HCT116 (cell line): ENCODE measurements at places on chromosomes 2 and 18.
A peak's percentile ranks its signal among the peaks of the same experiment; 100 is the strongest.

DNA sequence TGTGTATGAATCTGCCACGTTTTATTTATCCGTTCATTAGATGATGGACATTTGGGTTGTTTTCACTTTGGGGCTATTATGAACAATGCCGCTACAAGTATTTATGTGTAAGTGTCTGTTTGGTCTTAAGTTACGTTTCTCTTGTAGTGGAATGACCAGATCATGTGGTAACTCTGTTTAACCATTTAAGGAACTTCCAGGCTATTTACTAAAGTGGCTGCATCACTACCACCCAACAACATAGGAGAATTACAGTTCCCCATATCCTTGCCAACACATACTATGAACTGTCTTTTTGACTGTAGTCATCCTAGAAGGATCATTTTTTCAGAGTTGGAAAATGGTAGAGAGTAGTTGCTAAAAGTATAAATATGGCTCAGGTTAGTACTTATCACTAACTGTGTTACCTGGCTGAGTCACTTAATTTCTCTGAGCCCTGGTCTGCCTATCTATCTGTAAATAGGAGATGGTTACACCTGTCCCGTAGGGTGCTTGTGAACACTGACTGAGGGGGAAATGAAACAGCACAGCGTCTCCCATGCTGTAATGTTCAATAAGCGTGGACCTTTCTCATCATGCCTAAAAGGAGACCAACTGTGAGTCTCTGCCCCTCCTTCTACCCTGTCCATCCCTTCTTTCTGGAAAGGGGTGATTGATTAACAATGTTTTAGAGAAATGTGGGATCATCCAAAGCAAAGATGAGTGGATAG, 103.1 kb downstream of the SH3RF3 start:
- H3K36me3 ChIP-seq: no peaks in the 10 kb centered on the region
- H3K27ac ChIP-seq: no peak overlapping the region
- peaks cover 42% of the 10 kb centered on the region; the same call in 1 of the 2 replicates for H3K27me3 ChIP-seq
- no peak overlapping the region for H3K4me3 ChIP-seq
- no peak for DNase-seq
- no peaks in the 10 kb centered on the region for H3K4me1 ChIP-seq

DNA sequence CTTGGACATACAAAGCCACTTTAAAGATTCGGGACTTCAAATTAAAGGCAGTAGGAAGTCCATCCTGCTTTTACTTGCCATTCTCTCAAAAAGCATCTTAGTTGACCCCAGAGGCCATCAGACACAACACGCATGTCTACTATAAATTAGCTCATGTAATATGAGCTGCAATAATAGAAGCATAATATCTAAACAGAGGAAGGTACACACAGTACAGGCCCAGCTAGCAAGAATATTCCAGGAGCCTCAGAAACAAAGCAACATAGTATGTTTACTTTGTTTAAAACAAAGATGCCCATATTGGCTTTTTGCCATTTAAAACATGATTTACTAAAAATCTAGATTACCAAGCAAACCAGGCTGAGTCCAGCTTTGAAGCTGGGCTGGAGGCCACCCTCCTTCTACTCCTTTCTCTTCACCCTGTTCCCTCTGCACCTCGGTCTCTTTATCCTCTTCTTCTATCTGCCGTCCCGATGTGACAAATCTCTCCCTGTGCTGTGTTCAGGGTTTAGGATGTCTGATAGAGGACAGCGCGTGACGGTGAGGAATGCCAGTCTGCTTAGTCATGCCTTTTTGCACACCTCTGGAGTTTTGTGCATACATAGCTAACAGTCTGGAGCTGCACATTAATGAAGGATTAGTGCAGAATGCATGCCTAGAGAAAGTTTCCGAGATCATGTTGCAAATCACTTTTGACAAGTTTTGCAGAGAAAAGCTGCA, 28.2 kb downstream of the DTNA start:
- no peaks in the 10 kb centered on the region for H3K36me3 ChIP-seq
- DNase-seq: no peak
- H3K27me3 ChIP-seq: peaks cover 3% of the 10 kb centered on the region; the same call in 1 of the 2 replicates

- no peaks in the 10 kb centered on the region for H3K27me3 ChIP-seq
- DNase-seq: no peak
- H3K4me3 ChIP-seq: no peak overlapping the region
- no peaks in the 10 kb centered on the region for H3K36me3 ChIP-seq
Measured at GRCh38 chr18:56823986-56824565, 172.9 kb downstream of the WDR7 start.

- DNase-seq: no peak
- peaks cover 37% of the 10 kb centered on the region for H3K36me3 ChIP-seq
- no peaks in the 10 kb centered on the region for H3K4me1 ChIP-seq
- no peak overlapping the region for H3K4me3 ChIP-seq
Measured at GRCh38 chr2:179952658-179953057, 54.4 kb downstream of the CWC22 start.

GRCh38 chr2:65436824-65437221, 4.4 kb upstream of the SPRED2 start:
- H3K27ac ChIP-seq: peak overlapping the region; percentile 93
- H3K4me1 ChIP-seq: peaks cover 27% of the 10 kb centered on the region
- H3K36me3 ChIP-seq: no peaks in the 10 kb centered on the region
- DNase-seq: no peak
- H3K27me3 ChIP-seq: no peaks in the 10 kb centered on the region
- H3K4me3 ChIP-seq: peak overlapping the region; percentile 68

GRCh38 chr2:74496997-74497776, 2.2 kb downstream of the LBX2 start:
- H3K36me3 ChIP-seq: peaks cover 2% of the 10 kb centered on the region; the same call in 1 of the 2 replicates
- no peak for DNase-seq
- H3K27me3 ChIP-seq: no peaks in the 10 kb centered on the region
- H3K4me3 ChIP-seq: no peak overlapping the region
- no peak overlapping the region for H3K27ac ChIP-seq
- H3K4me1 ChIP-seq: peaks cover 8% of the 10 kb centered on the region; the same call in 1 of the 2 replicates

DNA sequence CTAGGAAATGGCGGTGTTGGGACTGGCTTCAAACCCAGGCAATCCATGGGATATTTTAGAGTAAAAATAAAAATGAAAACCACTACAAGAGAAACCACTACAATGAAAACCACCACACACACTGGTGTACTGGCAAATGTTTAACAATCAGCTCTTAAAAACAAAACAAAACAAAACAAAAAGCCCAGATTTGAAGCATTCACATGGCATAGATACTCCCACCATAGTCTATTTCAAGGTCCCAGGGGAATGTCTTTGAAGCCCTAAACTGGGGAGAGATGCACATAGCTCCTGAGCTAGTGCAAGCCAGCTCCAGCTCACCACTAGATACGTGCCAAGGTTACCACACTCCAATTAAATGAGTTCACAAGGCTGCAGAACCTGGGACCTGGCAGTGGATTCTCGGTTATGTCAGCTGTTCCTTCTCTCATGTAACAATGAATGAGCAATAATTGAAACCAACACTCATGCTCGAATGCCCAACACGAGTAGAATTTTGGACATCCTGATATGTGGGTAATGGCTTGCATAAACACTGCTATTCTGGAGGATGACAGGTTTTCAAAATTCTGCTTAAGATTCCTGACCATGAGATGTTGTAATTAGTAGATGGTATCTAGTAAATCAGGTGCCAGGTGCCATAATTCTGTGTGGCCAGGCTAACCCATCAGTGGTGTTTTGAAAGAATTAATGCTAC, 102.2 kb downstream of the OSBPL6 start:
- H3K27ac ChIP-seq: no peak overlapping the region
- no peak overlapping the region for H3K4me3 ChIP-seq
- H3K27me3 ChIP-seq: no peaks in the 10 kb centered on the region
- H3K36me3 ChIP-seq: no peaks in the 10 kb centered on the region

- no peaks in the 10 kb centered on the region for H3K36me3 ChIP-seq
- no peak overlapping the region for H3K4me3 ChIP-seq
- no peak for DNase-seq
- peaks cover 7% of the 10 kb centered on the region for H3K4me1 ChIP-seq
- H3K27me3 ChIP-seq: no peaks in the 10 kb centered on the region
Measured at GRCh38 chr2:19352946-19353720, 5.3 kb downstream of the OSR1 start.

DNA sequence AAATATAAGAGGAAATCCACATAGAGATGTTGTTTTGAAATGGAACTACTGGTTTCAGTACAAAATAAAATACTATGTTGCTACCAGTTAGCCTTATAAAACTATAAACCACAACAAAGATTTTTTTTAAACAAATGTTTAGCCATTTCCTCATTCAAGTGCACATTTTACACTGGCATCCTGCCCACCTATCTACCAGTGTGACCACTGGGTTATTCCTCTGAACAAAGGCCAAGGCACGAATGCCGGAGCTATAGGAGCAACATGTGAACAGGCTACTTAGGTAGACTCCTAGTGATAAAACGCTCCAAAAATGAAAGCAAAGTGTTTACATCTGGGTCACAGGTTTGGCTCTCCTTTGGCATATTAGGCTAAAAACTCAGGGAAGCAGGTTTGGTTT, 31.8 kb upstream of the SULT1C4 start:
- H3K4me3 ChIP-seq: no peak overlapping the region
- no peaks in the 10 kb centered on the region for H3K36me3 ChIP-seq
- peaks cover 23% of the 10 kb centered on the region; the same call in 1 of the 2 replicates for H3K27me3 ChIP-seq
- H3K27ac ChIP-seq: no peak overlapping the region
- H3K4me1 ChIP-seq: no peaks in the 10 kb centered on the region
- no peak for DNase-seq

DNA sequence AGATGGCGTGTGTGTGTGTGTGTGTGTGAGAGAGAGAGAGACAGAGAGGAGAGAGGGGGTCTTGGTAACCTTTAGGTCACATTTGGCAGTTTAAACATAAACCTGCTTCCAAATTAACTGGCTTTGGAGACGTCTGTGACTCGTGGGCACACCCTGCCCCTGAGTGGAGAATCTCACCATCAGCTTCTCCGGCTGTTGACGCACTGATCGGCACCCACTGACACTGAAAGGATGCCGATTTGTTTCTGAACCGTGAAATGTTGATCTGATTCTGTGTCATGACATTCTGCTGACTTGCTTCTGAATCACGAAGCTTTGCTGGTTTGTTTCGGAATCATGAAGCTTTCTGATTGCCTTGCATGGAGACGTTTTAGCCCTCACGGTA, 114.7 kb downstream of the RTP5 start:
- H3K4me1 ChIP-seq: no peaks in the 10 kb centered on the region
- no peaks in the 10 kb centered on the region for H3K27me3 ChIP-seq
- DNase-seq: no peak
- H3K4me3 ChIP-seq: no peak overlapping the region
- H3K36me3 ChIP-seq: no peaks in the 10 kb centered on the region

- H3K4me3 ChIP-seq: no peak overlapping the region
- H3K36me3 ChIP-seq: peaks cover 69% of the 10 kb centered on the region
- H3K27ac ChIP-seq: no peak overlapping the region
- no peak for DNase-seq
Measured at GRCh38 chr18:35244671-35245070, 3.8 kb downstream of the ZNF397 start.

GRCh38 chr18:59072727-59073421, 66.8 kb upstream of the SEC11C start:
- H3K27ac ChIP-seq: no peak overlapping the region
- H3K4me3 ChIP-seq: no peak overlapping the region
- no peak for DNase-seq
- H3K27me3 ChIP-seq: peaks cover 7% of the 10 kb centered on the region
- no peaks in the 10 kb centered on the region for H3K4me1 ChIP-seq

GRCh38 chr18:48161911-48162698, 231.6 kb upstream of the SMAD2 start:
- no peak for DNase-seq
- H3K27me3 ChIP-seq: no peaks in the 10 kb centered on the region
- peaks cover 18% of the 10 kb centered on the region for H3K4me1 ChIP-seq
- H3K4me3 ChIP-seq: peak overlapping the region; percentile 66
- H3K27ac ChIP-seq: peak overlapping the region; percentile 41; the same call in 1 of the 2 replicates
- no peaks in the 10 kb centered on the region for H3K36me3 ChIP-seq

DNA sequence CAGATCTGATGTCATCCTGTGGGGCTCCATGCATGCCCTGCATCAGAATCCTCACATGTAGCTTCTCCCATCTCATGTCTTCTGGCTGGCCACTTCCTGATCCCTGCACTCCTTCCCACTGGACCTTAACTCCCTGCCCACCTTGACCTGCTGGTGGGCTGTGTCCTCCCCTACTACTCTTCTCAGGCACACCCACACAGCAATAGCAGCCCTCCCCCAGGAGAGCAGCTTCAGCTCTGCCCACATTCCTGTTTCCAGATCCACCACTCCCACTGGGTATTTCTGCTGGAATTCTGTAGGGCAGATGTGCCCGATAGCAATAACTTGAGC, 137.0 kb upstream of the HS6ST1 start:
- no peak overlapping the region for H3K4me3 ChIP-seq
- no peaks in the 10 kb centered on the region for H3K4me1 ChIP-seq
- no peak overlapping the region for H3K27ac ChIP-seq
- DNase-seq: no peak
- no peaks in the 10 kb centered on the region for H3K36me3 ChIP-seq

- peak overlapping the region; percentile 90 for H3K27ac ChIP-seq
- no peak for DNase-seq
- peak overlapping the region; percentile 71 for H3K4me3 ChIP-seq
- no peaks in the 10 kb centered on the region for H3K27me3 ChIP-seq
Measured at GRCh38 chr18:77131100-77131651, 1.4 kb downstream of the MBP start.

DNA sequence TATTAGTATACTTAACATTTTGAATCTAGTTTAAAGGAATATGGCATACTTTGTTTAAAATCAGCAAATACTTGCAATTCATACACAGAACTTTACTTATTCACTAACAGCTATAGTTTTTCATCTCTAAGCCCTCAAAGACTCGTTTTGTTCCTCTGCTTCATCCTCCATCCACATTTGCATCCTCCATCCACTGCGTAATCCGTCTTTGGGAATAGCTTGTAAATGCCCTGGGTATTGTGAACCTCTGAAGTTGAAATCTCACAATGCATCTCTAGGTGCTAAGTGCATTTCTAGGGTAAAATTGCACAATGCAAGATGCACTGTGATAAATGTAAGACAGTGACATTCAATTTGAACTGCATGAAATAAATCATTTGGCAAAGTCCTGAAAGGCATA, 115.8 kb upstream of the CDCA7 start:
- no peak overlapping the region for H3K4me3 ChIP-seq
- no peaks in the 10 kb centered on the region for H3K4me1 ChIP-seq
- no peak for DNase-seq
- no peak overlapping the region for H3K27ac ChIP-seq
- H3K36me3 ChIP-seq: no peaks in the 10 kb centered on the region

DNA sequence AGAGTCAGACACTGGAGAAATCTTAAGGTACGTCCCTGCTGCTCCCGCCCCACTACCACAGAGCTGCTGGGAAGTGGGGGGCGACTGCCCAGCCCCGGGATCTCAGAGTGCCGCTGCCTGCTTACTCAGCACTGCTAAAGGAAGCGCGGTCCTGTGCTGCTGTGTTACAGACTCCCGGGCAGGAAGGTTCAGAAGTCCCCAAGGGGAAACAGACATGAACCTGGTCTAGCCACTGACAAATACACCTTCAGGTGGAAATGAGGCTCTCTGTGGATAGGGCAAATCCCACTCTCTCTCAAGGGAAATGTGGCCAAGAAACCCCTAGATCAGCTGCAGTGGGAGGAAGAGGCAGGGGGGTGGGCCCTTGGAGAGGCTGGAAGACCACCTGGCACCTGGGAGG, 13.7 kb downstream of the MTERF4 start:
- no peaks in the 10 kb centered on the region for H3K4me1 ChIP-seq
- H3K27me3 ChIP-seq: no peaks in the 10 kb centered on the region
- DNase-seq: no peak
- peaks cover 25% of the 10 kb centered on the region for H3K36me3 ChIP-seq
- no peak overlapping the region for H3K4me3 ChIP-seq

GRCh38 chr2:238943338-238944067, 95.6 kb downstream of the TWIST2 start:
- DNase-seq: no peak
- H3K4me3 ChIP-seq: no peak overlapping the region
- peaks cover 31% of the 10 kb centered on the region for H3K4me1 ChIP-seq
- H3K36me3 ChIP-seq: no peaks in the 10 kb centered on the region
- no peak overlapping the region for H3K27ac ChIP-seq

GRCh38 chr2:45669032-45669486, 17.6 kb downstream of the PRKCE start:
- H3K4me3 ChIP-seq: no peak overlapping the region
- no peak for DNase-seq
- no peaks in the 10 kb centered on the region for H3K36me3 ChIP-seq
- no peaks in the 10 kb centered on the region for H3K27me3 ChIP-seq
